ENCODE measurements at places on chromosomes 1 and 21.

DNA sequence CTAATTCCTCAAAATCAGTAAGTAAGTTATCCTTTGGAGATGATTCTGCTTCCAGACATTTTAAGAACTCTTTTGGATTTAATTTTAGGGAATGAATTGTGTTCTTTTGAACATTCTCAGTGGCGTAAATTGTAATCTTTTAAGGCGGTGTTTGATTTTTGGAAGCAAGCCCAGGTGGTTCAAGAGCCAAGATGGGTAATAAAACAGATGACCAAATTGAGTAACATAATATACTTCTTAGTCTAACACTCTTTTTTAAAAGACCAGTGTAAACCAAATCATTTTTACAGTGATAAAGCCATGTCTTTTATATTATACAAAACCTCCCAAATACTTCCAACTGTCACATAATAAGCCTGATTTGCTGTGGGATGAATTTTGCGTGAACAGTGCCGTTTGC, 133.8 kb downstream of the LRRC40 start:
- no peaks in the 10 kb centered on the region for H3K27me3 ChIP-seq
- peaks cover 3% of the 10 kb centered on the region for H3K4me1 ChIP-seq
- DNase-seq = no peak
- no peak overlapping the region for H3K4me3 ChIP-seq

DNA sequence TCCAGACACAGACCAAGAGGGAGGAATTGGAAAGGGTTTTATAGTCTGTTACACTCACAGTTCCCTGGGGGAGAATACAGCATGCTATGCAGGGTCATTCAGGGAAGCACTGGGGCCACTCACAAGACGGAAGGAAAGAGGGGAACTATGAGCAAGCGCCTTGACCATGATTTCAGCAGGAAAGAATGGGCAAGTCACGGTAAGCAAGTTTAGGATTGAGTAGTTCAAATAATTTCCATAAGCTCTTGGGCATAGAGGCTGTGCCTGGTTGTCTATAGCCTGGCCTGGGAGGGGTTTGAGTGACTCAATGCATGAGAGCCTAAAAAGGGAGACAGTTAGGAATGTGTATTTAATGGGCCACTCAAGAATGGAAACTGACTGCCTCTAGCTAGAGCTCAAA, 176.7 kb downstream of the TTLL7 start:
- H3K27me3 ChIP-seq = no peaks in the 10 kb centered on the region
- no peak overlapping the region for H3K27ac ChIP-seq
- peaks cover 7% of the 10 kb centered on the region for H3K4me1 ChIP-seq
- peaks cover 6% of the 10 kb centered on the region for H3K36me3 ChIP-seq
- DNase-seq = no peak

- H3K4me1 ChIP-seq = peaks cover 8% of the 10 kb centered on the region
- DNase-seq = no peak
- peak overlapping the region; percentile 19 for H3K4me3 ChIP-seq
- no peaks in the 10 kb centered on the region for H3K36me3 ChIP-seq
Observed at GRCh38 chr1:32186077-32186476, 6.6 kb downstream of the TXLNA start.

GRCh38 chr1:42000766-42001165, 82.0 kb upstream of the HIVEP3 start:
- no peak overlapping the region for H3K4me3 ChIP-seq
- no peaks in the 10 kb centered on the region for H3K36me3 ChIP-seq
- H3K4me1 ChIP-seq = no peaks in the 10 kb centered on the region
- no peak for DNase-seq
- peaks cover 1% of the 10 kb centered on the region for H3K27me3 ChIP-seq

GRCh38 chr1:150973258-150973835, 1.3 kb downstream of the CERS2 start:
- no peaks in the 10 kb centered on the region for H3K36me3 ChIP-seq
- DNase-seq = peak; percentile 38
- H3K4me3 ChIP-seq = peak overlapping the region; percentile 78

DNA sequence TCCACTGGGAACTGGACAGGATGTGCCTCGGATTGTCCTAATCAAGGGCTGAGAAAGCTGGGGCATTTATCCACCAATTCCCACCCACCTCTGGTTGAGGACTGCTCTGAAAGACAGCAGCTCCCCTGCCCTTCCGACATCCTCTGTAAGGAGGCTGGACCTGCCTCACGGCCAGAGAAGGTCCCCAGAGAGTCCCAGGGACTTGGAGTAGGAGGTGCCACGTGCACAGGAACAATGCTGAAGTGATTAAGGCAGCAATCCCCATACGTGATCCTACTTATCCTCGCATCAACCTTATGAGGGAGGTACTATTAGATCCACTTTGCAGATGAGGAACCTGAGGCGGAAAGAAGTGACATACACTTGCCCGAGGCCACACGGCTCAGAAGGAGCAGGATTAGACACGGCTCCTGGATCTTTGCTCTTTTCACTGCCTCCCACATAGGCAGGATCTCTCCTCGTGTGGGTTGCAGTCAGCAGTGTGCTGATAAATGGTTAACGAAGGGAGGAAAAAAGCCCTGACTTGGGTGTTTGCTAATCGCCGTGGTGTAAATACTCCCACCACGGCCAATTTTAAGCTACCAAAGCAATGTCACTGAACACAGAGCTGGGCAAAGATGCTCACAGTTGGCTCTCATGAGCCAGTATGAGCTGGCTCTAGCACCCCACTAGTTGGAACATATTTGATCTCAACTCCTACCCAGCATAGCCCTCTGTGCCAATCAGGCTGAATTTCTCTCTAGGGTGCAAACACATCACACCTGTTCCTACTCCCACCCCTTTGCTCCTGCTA, 18.6 kb upstream of the LDLRAP1 start:
- peaks cover 14% of the 10 kb centered on the region for H3K4me1 ChIP-seq
- no peak overlapping the region for H3K4me3 ChIP-seq
- DNase-seq = no peak
- H3K27me3 ChIP-seq = peaks cover 4% of the 10 kb centered on the region
- peaks cover 5% of the 10 kb centered on the region for H3K36me3 ChIP-seq
- no peak overlapping the region for H3K27ac ChIP-seq

GRCh38 chr1:83883979-83884378, 115.0 kb downstream of the TTLL7 start:
- no peak overlapping the region for H3K4me3 ChIP-seq
- H3K4me1 ChIP-seq = peaks cover 9% of the 10 kb centered on the region
- H3K27me3 ChIP-seq = no peaks in the 10 kb centered on the region

DNA sequence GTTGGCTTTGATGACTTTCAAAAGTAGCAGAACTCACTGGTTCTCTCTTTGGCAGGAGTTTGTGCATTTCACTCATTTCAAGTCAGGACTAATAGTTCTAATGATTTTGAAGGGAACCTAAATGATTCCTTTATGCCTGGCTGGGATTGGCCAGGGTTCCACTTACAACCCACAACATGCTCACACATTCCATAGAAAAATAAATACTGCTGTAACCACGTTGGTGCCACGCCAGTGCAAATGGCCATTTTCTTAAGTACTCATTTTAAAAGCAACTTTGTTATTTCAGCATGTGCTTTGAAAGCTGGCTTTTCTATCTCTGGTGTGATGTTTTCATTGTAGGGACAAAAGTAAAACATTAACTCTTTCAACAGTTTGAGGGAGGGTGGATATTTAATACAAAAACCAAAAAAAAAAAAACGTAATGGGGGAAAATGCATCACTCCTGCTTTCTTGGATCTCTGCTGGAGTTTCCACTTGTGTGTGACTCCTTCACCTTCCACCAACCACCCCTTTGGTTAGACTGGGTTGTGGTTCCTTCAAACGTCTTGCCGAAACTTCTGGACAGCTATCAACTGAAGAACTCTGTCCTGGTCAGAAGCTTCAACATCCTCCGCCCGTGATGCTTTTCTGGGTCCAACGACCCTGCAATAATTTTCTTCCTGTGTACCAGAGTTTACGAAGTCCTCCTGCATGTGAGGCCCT, 300.4 kb upstream of the RUNX1 start:
- no peak overlapping the region for H3K4me3 ChIP-seq
- H3K27ac ChIP-seq = no peak overlapping the region
- H3K4me1 ChIP-seq = no peaks in the 10 kb centered on the region
- H3K36me3 ChIP-seq = no peaks in the 10 kb centered on the region
- no peaks in the 10 kb centered on the region for H3K27me3 ChIP-seq

- H3K4me3 ChIP-seq = peak overlapping the region; percentile 67
- peaks cover 39% of the 10 kb centered on the region for H3K4me1 ChIP-seq
- no peaks in the 10 kb centered on the region for H3K36me3 ChIP-seq
Observed at GRCh38 chr1:18723206-18723605, 92.6 kb downstream of the PAX7 start.

- no peaks in the 10 kb centered on the region for H3K36me3 ChIP-seq
- no peaks in the 10 kb centered on the region for H3K27me3 ChIP-seq
- H3K4me1 ChIP-seq = peaks cover 12% of the 10 kb centered on the region
- DNase-seq = peak; percentile 42
Observed at GRCh38 chr1:232211149-232211548, 418.8 kb downstream of the SIPA1L2 start.

DNA sequence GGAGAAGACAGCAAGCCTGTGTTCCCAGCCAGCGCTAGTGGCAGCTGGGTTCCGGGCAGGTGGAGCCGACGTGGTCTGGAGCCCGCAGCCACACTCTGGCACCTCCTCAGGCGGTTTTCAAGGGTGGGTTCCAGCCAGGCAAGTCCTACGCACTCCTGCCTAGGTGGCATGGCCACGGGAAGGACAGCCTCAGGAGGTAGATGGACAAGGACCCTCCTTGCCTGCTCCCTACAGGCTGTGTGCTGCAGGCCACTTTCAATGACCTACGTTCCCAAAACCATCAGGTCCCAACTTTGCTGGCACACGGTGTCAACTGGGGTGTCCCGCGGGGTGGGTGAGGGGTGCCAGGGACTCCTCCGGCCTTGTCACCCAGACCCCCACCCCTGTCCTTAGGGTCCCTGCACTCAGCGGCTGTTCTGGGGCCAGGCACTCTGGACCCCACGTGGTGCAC, 6.7 kb upstream of the PTGER3 start:
- H3K36me3 ChIP-seq = no peaks in the 10 kb centered on the region
- no peak overlapping the region for H3K27ac ChIP-seq

DNA sequence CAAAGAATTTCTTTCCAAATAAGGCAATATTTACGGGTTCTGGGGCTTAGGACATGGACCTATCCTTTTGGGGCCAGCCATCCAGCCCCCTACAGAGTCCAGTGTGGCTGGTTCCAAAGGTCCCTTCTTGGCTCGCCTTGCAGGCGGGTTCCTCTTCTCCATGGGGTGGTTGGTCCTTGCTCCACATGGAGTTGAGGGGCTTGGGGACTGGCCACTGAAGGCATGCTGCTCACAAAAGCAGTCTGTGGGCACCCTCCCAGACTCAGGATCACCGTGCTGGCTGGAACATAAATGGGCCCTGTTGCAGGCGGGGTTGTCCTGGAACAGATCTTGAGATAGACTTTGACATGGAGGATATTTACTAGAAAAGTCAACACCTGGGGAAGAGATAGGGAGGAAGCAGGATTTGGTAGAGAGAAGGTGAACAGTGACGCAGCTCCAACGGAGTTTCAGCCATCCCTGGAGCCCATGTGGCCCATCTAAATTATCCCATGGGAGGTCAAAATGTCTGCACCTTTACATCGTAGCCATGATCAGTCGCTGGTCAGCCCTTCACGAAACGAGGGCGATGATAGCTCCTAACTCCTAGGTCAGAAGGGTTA, 39.1 kb upstream of the LRP8 start:
- no peak overlapping the region for H3K4me3 ChIP-seq
- peaks cover 3% of the 10 kb centered on the region for H3K27me3 ChIP-seq
- H3K36me3 ChIP-seq = no peaks in the 10 kb centered on the region
- peaks cover 10% of the 10 kb centered on the region for H3K4me1 ChIP-seq
- DNase-seq = no peak
- no peak overlapping the region for H3K27ac ChIP-seq

DNA sequence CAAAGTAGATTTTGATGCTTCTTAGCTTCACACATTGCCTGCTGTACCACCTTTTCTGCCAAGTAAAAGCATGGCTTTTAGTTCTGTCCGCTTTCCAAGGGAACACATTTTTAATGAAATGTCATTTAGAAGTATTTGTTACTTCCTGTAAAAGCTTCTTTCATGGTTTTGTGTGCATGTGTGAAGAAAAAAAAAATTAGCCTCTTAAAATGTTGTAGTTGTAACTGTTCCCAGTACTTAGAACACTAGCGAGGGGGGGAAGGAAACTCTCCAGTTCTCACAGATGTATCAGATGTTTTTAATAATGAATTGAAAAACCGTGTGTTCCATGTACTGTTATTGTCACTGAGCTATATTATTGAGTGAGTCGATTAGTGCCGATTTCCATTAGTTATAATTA, 568.3 kb upstream of the ADGRL2 start:
- H3K4me1 ChIP-seq = peaks cover 3% of the 10 kb centered on the region
- H3K27ac ChIP-seq = no peak overlapping the region
- no peak overlapping the region for H3K4me3 ChIP-seq
- no peak for DNase-seq

GRCh38 chr1:178682429-178682828, 42.6 kb upstream of the RALGPS2 start:
- no peaks in the 10 kb centered on the region for H3K27me3 ChIP-seq
- H3K4me3 ChIP-seq = no peak overlapping the region
- no peak for DNase-seq
- H3K4me1 ChIP-seq = no peaks in the 10 kb centered on the region
- H3K27ac ChIP-seq = no peak overlapping the region

DNA sequence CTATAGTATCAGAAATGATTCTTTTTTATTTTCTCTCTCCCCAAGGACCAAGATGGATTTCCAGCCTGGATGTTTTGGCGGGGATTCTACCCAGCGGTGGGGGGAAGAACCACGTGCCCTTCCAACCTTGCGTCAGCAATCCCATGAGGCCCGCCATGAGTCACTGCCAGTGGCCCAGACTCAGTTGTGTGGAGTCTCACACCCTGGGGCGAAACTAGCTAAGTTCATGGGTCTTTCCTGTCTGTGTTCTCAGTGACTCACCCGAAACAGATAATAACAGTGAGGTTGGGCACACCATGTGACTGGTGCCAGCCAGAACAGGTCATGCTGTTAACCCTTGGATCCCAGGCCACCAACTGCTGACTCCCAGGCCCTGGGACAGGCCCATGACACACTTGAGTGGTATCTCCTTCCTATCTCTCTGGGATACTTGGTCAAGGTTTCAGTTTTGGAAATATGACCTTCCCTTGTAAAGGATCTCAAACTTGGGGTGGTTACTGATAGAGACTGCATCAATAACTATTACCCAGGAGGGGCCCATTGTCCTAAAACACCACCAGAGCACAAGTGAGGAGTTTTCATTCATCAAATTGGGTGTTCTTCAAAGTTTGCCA, 98.0 kb upstream of the DUSP10 start:
- H3K36me3 ChIP-seq = no peaks in the 10 kb centered on the region

DNA sequence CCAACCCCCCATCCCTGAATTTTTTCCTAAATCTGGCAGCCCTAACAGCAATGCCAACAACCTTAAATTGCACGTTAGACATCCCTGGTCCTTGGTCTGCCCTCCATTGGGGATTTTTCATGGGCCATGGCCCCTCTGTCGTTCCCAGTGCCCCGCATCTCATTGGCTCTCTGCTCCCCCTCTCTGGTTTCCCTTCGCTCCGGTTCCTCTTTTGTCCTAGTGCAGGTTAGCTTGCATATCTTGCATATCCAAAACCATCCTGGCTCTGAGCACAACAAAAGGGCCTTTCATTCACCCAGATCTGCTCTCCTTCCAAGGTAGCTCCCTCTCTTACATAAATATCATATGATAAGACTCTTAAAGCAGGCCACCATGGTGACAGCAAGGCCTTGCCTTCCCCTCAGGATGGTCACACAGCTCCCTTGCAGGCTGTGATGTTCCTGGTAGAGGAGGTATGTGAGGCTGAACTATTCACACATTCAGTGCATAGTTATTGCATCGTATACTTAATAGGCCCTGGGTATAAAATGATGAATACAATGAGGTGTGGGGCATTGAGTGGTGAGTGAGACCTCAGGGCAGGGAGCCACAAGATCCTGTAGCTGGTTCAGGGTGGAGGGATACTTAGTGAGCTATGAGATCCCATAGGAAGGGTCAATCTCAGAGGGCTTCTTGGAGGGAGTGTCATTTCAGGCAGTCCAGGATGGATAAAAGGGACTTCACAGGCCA, 45.2 kb downstream of the TENT5C start:
- DNase-seq = no peak
- no peaks in the 10 kb centered on the region for H3K36me3 ChIP-seq
- H3K4me3 ChIP-seq = no peak overlapping the region
- no peak overlapping the region for H3K27ac ChIP-seq
- no peaks in the 10 kb centered on the region for H3K4me1 ChIP-seq
